GM23338 (cell line): ENCODE measurements at places on chromosomes 6 and 20. TPM values are rescaled to one million over a fixed set of nuclear protein-coding genes. Genes with fewer than 3 reads are reported as not detected.

- no peak overlapping the region for H3K27ac ChIP-seq
- no peaks in the 10 kb centered on the region for H3K36me3 ChIP-seq
- no peak overlapping the region for H3K4me3 ChIP-seq
- no peak for DNase-seq
These were observed 57.3 kb downstream of the PHACTR3 start for GRCh38 chr20:59661621-59662020.

DNA sequence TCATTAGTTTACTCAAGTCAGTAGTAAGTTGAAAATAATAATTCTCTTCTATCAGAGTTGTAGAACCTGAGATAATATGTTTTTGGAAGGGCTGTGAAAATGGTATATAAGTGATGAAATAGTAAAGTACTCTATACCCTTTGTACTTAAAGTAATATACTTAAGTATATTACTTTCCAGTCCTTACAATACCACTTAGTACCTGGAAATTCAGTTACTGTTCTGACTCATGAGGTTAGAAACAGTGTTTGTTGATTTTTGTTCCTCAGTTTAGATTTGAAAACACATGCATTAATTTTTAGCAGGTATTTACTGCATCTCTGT lies 10.1 kb downstream of the TULP4 start:
- no peak overlapping the region for H3K4me3 ChIP-seq
- peaks cover 17% of the 10 kb centered on the region for H3K4me1 ChIP-seq
- DNase-seq: no peak
- no peak overlapping the region for H3K27ac ChIP-seq
- no peaks in the 10 kb centered on the region for H3K27me3 ChIP-seq

MUCL3 gene
- 0.12 TPM in 1 of 2 replicates, not detected in the other for total RNA-seq

- no peak overlapping the region for H3K4me3 ChIP-seq
- peaks cover 9% of the 10 kb centered on the region for H3K4me1 ChIP-seq
- H3K27ac ChIP-seq: no peak overlapping the region
- no peaks in the 10 kb centered on the region for H3K27me3 ChIP-seq
- H3K36me3 ChIP-seq: no peaks in the 10 kb centered on the region
These were observed 223.0 kb downstream of the QKI start for GRCh38 chr6:163637524-163637923.

DNA sequence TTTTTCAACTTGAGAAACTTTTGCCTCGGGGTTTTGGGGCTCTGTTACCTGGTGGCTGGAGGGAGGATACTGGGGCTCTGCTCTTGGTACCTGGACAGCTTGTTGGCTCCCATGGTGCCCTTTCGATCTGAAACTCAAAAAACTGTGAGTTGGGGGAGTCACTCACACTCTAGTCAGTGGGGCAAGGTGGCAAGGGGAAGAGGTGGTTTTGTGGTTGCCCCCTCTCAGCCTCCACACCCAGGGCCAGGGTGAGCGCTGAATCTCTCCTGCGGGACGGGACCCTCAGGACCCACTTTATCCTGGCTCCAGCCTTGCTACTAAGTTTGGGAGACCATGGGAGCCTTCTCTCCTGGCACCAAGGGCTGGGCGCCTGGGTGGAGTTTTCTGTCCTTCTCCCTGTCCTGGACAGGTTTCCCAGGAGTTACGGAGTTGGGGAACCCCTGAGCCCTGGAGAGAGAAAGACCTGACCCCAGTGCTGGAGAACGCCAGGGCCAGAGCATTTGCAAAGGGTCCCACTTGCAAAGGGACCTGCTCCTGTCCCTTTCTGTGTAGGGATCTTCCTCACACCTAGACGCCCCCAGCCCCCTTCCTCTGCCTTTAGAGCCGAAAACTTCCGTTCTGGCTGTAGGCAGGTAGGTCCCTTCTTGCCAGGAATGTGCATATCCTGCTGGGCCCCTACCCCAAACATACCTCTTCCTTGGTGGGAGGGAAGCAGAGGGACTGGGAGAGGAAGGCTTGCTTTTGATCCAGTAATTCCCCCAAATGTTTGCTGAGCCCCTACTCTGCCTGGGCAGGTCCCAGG lies 2.9 kb downstream of the FOXP4 start:
- DNase-seq: peak; percentile 84
- H3K36me3 ChIP-seq: no peaks in the 10 kb centered on the region
- peaks cover 86% of the 10 kb centered on the region for H3K27me3 ChIP-seq

DNA sequence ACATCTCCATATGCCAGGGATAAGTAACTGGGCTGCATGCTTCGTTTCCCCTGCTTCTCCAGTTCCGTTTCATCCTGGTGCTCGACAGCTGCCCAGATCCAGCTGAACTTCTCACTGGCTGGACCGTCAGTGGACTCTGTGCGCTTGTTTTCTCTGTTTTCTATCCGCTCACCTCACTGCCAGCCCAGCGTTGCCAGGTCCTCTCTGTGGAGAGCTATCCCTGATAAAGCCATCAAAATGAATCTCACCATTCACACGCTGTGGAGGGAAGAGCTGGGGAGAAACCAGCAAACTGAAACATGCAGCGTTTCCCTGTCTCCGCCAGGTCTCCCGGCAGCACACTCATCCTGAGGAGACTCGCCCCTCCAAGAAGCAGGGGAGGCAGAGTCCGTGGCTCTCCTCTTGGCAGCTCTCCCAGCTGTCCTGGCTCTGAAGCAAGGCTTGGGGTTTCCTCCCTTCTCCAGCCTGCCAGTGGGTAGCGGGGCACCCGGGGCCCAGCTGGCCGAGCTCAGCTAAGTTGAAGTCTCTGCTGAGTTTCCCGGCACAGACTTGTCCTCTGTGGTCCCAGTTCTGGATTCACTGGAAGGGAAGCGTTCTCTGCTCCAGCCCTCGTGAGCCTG lies 160.9 kb downstream of the DTNBP1 start:
- peaks cover 59% of the 10 kb centered on the region for H3K36me3 ChIP-seq
- DNase-seq: no peak
- 0 out of 2 replicates have a peak overlapping the region, but pooled peaks have one; percentile 55 for H3K27ac ChIP-seq
- H3K27me3 ChIP-seq: no peaks in the 10 kb centered on the region
- H3K4me3 ChIP-seq: no peak overlapping the region

NRN1 gene
- 0.23 TPM in 1 of 2 replicates, not detected in the other for total RNA-seq

DNA sequence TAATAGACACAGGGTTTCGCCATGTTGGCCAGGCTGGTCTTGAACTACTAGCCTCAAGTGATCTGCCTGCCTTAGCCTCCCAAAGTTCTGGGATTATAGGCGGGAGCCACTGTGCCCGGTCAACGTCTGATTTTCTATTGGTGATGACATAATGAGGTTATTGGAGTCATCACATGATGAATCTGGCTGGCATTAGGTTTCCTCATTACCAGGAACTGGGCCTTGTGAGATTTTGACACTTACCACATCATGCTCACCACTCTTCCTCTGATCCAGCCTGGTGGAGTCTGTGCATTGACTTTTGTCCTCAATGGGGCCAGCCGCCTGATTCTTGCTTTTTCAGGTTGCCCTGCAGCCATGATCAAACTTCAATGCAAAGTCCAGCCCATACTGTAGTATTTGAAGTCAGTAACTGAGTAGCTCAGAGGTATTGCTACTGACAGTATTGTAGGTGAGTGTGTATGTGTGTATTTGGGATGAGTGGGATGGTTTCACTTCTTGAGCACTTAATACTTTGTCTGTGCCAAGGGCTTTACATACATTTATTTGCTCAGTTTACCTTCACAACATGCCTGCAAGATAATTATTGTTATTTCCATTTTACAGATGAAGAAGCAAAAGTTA lies 16.0 kb downstream of the ANKS1A start:
- DNase-seq: no peak
- no peaks in the 10 kb centered on the region for H3K27me3 ChIP-seq
- H3K4me3 ChIP-seq: no peak overlapping the region

GRCh38 chr6:125859727-125860126 lies 69.0 kb downstream of the NCOA7 start:
- H3K4me3 ChIP-seq: no peak overlapping the region
- no peak for DNase-seq
- no peaks in the 10 kb centered on the region for H3K36me3 ChIP-seq
- no peaks in the 10 kb centered on the region for H3K4me1 ChIP-seq

GRCh38 chr20:37455659-37456058 lies 65.4 kb upstream of the NNAT start:
- H3K4me3 ChIP-seq: no peak overlapping the region
- H3K36me3 ChIP-seq: no peaks in the 10 kb centered on the region
- no peak for DNase-seq

GRCh38 chr6:6599468-6599873 lies 11.0 kb downstream of the LY86 start:
- H3K4me3 ChIP-seq: no peak overlapping the region
- no peaks in the 10 kb centered on the region for H3K27me3 ChIP-seq
- no peak for DNase-seq
- H3K4me1 ChIP-seq: no peaks in the 10 kb centered on the region; the same call in 1 of the 2 replicates

DNA sequence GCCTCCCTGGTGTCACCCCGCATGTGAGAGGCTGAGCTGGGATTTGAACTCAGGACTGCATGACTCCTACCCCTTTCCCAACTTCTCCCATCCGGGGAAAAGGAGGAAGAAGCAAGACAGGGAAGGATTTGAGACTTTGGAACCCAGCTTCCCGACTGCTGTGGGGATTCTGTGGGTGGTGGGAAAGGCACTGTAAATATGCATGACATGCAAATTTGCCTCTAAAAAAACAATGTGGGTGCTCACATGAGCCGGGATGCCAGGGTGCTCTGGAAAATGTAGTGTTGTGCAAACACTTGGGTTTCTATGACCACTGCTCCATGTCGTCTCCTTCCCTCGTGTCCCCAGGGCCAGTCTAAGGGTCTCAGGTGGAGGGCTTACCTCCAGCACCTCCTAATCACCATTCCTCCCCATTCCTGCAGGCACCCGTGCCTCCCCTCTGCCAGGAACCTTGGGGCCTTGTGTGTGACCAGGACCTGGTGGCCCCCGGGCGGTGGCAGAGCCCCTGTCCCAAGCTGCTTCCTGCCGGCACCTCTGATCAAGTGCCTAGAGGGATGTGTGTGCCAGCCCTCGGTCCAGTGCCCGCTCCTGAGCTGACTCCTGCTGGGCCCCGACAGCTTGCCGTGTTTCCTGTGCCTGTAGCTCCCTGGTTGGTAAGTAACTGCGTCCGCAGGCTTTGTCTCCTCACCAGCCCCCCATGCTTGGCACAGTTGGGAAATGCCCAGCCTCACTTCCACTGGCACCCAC lies 60.7 kb downstream of the DLGAP4 start:
- no peak for DNase-seq
- H3K4me1 ChIP-seq: peaks cover 11% of the 10 kb centered on the region; the same call in 1 of the 2 replicates
- no peaks in the 10 kb centered on the region for H3K27me3 ChIP-seq
- H3K36me3 ChIP-seq: no peaks in the 10 kb centered on the region
- H3K4me3 ChIP-seq: no peak overlapping the region

GRCh38 chr6:124535746-124536145 lies 426.5 kb upstream of the RNF217 start:
- H3K27me3 ChIP-seq: no peaks in the 10 kb centered on the region
- H3K36me3 ChIP-seq: no peaks in the 10 kb centered on the region
- no peak overlapping the region for H3K27ac ChIP-seq
- no peak for DNase-seq

RSPH4A gene
- 0.08 and 0.52 TPM in 2 replicates for total RNA-seq
